ENCODE measurements at places on chromosomes 5 and 9. TPM values are rescaled to one million over a fixed set of nuclear protein-coding genes. Genes with fewer than 3 reads are reported as not detected.

DNA sequence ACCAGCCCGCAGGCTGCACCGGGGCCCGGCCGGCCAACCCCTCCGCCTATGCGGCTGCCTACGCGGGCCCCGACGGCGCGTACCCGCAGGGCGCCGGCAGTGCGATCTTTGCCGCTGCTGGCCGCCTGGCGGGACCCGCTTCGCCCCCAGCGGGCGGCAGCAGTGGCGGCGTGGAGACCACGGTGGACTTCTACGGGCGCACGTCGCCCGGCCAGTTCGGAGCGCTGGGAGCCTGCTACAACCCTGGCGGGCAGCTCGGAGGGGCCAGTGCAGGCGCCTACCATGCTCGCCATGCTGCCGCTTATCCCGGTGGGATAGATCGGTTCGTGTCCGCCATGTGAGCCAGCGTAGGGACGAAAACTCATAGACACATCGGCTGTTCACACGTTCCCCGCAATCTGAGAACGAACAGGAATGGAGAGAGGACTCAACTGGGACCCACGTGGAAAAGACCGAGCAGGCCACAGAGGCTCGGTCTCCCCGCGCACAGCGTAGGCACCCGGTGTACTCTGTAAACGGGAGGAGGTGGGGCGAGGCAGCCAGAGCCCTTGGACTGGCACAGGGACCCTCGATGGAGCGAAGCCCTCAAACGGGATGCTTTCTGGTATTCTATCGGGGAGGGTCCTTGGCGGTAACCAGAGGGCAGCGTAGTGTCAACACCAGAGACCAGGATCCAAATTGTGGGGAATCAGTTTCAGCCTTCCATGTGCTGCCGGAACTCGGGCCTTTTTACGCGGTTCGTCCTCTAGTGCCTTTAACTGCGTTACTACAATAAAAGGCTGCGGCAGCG is 1.9 kb downstream of the FOXE1 start:
- no peaks in the 10 kb centered on the region for H3K4me1 ChIP-seq
- no peak overlapping the region for H3K4me3 ChIP-seq
- H3K36me3 ChIP-seq, result no peaks in the 10 kb centered on the region
- no peak for DNase-seq
- no peaks in the 10 kb centered on the region for H3K27me3 ChIP-seq

CHSY3 gene
- 0.46 TPM for total RNA-seq

DNA sequence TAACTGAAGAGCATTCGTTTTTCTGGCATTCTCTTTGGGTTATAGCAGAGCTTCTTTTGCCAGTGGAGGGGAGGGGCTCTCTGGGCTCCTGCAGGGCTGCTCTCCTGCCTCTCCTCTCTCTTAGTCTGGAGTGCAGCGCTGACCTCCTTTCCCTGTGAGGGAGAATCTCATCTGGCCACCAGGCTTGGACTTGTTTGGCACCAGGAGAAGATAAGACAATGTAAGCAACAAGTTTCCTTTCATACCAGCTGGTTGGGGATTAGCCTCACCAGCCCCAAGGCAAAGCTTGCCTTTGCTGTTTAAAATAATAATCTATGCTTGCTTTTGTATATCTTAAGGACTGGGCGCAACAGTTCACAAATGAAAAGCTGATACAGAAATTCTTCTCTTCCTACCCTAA is 196.4 kb downstream of the TLE4 start:
- no peaks in the 10 kb centered on the region for H3K4me1 ChIP-seq
- H3K4me3 ChIP-seq, result no peak overlapping the region
- no peaks in the 10 kb centered on the region for H3K36me3 ChIP-seq
- peak overlapping the region; percentile 48 for H3K27ac ChIP-seq
- peak; percentile 3 for DNase-seq
- H3K27me3 ChIP-seq, result no peaks in the 10 kb centered on the region

- H3K27ac ChIP-seq, result no peak overlapping the region
- no peaks in the 10 kb centered on the region for H3K27me3 ChIP-seq
- DNase-seq, result no peak
- no peak overlapping the region for H3K4me3 ChIP-seq
- H3K36me3 ChIP-seq, result no peaks in the 10 kb centered on the region
- no peaks in the 10 kb centered on the region for H3K4me1 ChIP-seq
Observed at GRCh38 chr9:135139366-135139959, 52.0 kb downstream of the OLFM1 start.

DNA sequence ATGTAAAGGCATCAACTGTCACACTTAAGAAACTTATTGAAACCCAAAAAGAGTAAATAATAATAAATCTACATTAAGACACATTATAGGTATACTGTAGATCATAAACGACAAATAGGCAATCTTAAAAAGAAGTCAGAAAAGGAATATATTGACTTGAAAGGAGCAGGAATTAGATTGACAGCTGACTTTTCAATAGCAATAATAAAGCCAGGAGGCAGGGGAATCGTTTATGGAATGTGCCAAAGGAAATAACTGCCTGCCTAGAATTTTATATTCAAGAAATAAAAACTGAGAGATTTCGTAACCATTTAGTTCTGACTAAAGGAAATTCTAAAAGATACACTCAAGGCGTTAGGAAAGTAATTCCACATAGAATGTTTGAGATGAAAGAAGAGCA is 21.7 kb upstream of the ACSL6 start:
- no peaks in the 10 kb centered on the region for H3K36me3 ChIP-seq
- no peak overlapping the region for H3K4me3 ChIP-seq
- no peak overlapping the region for H3K27ac ChIP-seq
- H3K4me1 ChIP-seq, result no peaks in the 10 kb centered on the region

DNA sequence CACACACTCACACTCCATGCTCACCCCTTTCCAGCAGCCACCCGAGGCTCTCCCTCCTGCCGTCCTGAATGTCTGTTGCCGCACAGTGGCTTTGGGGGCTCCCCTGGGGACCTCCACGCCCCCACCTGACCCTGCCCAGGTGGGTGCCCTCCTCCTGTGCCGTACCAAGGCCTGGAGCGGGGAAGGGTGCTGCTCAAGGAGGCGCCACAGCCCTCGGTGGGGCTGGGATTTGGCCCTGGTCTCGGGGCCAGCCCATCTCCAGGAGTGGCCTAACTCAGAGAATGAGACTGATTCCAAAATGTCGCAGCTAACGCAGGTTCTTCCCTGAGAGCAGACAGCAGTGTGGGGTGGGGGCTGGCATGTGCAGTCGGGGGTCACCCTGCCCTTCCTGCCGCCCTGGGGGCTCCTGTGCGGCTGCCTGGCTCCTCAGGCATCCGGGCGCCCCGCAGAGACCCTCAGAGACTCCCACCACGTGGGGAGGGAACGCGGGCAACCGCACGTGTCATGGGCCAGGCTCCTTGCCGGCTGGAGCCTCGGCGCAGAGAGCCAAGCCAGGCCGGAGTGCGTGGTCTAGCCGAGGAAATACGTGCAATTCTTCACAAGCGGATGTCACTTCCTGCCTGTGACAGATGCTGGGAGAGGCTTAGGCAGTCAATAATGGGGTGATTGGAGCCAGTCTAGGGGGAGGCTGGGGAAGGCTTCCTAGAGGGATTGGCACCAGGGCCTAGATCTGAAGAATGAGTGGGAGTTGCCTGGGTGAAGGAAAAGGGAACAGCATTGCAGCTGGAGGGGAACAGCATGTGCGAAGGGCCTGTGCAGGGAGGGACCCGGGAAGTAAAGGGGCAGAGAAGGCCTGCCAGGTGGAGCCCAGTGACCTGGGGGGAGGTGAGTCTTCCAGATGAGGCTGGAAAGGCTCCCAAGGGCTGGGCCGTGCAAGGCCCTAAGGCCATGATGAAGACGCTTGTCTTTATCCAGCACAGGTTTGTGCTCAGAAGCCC is 44.1 kb downstream of the C9orf50 start:
- H3K4me3 ChIP-seq, result no peak overlapping the region
- no peaks in the 10 kb centered on the region for H3K27me3 ChIP-seq
- peaks cover 9% of the 10 kb centered on the region for H3K4me1 ChIP-seq
- H3K27ac ChIP-seq, result peak overlapping the region; percentile 23
- no peaks in the 10 kb centered on the region for H3K36me3 ChIP-seq

DNA sequence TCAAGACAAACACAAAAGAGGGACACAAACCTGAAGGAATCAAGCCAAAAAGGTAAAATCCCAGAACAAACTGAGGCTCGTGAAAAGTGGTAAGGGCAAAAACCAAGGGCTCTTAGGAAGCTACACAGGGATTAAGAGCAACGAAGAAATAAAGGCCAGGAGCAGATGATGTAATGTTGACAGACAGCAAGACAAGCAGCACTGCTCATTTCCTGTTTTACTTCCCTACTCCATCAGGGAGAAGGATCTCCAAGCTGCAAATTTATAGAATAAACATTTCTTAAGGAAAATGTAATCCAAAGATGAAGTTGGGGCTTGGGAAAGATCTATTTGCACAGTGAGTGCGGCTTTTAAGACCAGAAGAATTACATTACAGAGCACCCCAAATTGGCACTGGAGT is 182.3 kb upstream of the MAP1B start:
- no peaks in the 10 kb centered on the region for H3K27me3 ChIP-seq
- H3K27ac ChIP-seq, result no peak overlapping the region
- H3K36me3 ChIP-seq, result no peaks in the 10 kb centered on the region
- DNase-seq, result no peak

TLE4 gene
- 8.1 TPM for total RNA-seq

DNA sequence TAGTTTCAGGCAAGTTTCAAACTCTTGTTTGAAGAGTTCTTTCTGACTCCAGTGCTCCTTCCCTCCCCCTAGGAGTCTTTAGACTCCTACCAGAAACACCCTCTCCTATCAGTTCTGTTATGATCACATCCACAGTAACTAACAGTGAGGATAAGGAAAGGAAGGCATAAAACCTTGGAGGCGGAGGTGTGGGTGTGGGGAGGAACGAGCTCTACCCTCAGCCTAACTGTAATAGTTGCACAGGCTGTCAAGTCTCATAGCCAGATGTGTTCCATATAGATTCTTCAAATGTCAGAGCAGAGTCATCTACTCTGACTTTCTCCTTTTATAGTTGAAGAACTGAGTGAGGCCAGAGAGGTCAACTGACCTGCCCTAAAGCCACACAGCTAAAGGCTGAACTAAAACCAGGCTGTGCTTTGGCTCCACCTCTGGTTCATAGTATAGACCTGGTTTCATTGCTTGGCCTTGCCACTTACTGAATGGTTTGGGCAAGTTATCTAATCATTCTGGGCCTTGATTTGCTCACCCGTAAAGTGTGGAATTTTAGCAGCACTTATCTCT is 34.4 kb upstream of the PIK3R1 start:
- H3K36me3 ChIP-seq, result no peaks in the 10 kb centered on the region
- H3K27me3 ChIP-seq, result no peaks in the 10 kb centered on the region
- no peak overlapping the region for H3K4me3 ChIP-seq
- no peak overlapping the region for H3K27ac ChIP-seq

- H3K36me3 ChIP-seq, result no peaks in the 10 kb centered on the region
- no peaks in the 10 kb centered on the region for H3K4me1 ChIP-seq
- H3K4me3 ChIP-seq, result no peak overlapping the region
- DNase-seq, result no peak
Observed at GRCh38 chr5:119410448-119411159, 41.7 kb upstream of the HSD17B4 start.

- H3K27ac ChIP-seq, result no peak overlapping the region
- DNase-seq, result no peak
- H3K36me3 ChIP-seq, result no peaks in the 10 kb centered on the region
- H3K4me3 ChIP-seq, result no peak overlapping the region
Observed at GRCh38 chr5:113518884-113519283, 5.4 kb downstream of the YTHDC2 start.

PCDHB11 gene
- total RNA-seq, result not detected

DNA sequence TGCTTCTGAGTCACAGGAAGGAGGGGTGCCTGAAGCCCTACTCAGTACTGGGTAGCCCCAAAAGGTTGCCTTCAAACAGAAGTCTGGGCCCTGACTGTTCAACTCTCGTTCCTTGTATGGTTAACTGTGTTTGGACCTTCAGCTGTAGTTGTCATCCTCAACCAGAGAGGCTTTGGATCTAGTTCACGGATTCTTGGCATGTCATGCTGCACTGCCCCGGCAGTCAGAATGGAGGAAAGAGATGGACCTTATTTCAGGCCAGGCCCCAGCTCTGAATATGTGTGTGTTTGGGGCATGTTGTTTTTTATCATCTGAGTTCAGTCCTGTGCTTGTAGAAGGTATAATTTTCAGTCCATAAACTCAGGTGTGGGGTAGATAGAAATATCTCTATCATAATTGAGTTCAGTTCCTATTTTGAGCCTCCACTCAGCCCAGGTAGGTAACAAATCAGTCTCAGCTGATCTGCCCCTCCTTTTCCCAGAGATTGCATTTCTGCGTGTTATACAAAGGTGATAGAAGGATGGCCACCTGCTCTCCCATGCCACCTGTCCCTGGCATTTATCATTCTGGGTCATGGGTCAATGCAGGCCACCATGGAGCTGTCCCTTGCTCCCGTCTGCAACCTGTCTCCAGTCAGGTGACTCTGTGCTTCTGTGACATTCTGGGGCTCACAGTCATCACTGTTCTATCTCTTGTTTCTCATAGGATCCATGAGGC is 127.5 kb upstream of the CPEB4 start:
- H3K4me1 ChIP-seq, result peaks cover 26% of the 10 kb centered on the region
- no peaks in the 10 kb centered on the region for H3K36me3 ChIP-seq
- no peaks in the 10 kb centered on the region for H3K27me3 ChIP-seq
- no peak overlapping the region for H3K4me3 ChIP-seq
- no peak overlapping the region for H3K27ac ChIP-seq
- DNase-seq, result no peak

DNA sequence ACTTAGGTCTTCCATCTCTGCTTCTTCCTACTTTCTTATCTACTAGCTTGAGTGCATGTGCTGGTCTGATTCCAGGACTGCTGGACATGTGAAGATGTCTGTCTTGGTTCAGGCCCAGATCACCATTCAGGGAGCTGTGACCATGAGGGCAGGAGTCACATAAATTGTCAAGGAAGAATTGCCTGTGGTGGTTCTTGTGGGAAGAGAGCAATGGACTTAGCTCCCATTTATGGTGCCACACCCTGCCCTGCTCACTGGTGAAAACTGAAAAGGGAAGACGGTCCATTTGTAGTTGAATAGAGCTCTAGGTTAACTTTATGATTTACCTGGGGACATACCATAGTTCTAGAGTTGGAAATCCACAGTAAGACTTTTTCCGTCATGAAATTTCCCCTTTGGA is 244.3 kb upstream of the ZNF608 start:
- H3K27me3 ChIP-seq, result no peaks in the 10 kb centered on the region
- no peak overlapping the region for H3K4me3 ChIP-seq
- H3K36me3 ChIP-seq, result no peaks in the 10 kb centered on the region
- no peak overlapping the region for H3K27ac ChIP-seq
- no peak for DNase-seq

GRCh38 chr5:153206361-153206760 is 284.1 kb upstream of the GRIA1 start:
- DNase-seq, result no peak
- H3K4me1 ChIP-seq, result no peaks in the 10 kb centered on the region
- no peak overlapping the region for H3K27ac ChIP-seq
- no peak overlapping the region for H3K4me3 ChIP-seq
- no peaks in the 10 kb centered on the region for H3K36me3 ChIP-seq

GRCh38 chr5:3024976-3025375 is 273.5 kb upstream of the IRX2 start:
- no peak overlapping the region for H3K4me3 ChIP-seq
- no peaks in the 10 kb centered on the region for H3K36me3 ChIP-seq
- no peak for DNase-seq
- no peaks in the 10 kb centered on the region for H3K27me3 ChIP-seq
- H3K27ac ChIP-seq, result no peak overlapping the region
- H3K4me1 ChIP-seq, result no peaks in the 10 kb centered on the region
